Stimulated activated CD4-positive, alpha-beta T cell treated with anti-CD3 and anti-CD28 coated beads, Interleukin-1b, Interleukin-23, amount 100 ng/mL, for 48 hours (primary cell): ENCODE measurements at places on chromosomes 2 and 18.

- DNase-seq, result no peak
Observed at GRCh38 chr18:46053368-46054095, 18.5 kb downstream of the PSTPIP2 start.

DNA sequence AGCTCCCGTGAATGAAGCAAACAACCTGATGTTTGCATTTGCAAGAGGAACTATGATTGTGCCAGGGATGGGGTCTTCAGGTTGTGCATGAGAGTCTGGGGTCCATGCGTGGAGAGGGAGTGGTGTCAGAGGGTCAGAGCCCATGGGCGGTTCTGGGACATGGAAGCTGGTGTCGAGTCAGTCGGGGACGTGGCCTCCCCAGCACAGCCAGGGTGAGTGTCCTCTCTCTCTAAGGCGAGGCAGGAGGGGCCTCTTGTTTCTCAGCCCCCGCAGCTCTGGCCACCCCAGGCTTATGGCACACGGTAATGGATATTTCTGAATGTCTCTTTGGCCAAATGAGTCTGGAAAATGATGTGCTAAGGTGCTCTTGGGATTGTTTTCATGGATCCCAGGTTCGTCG lies 118.6 kb downstream of the RTP5 start:
- no peak for DNase-seq

- DNase-seq, result no peak
Observed at GRCh38 chr2:219664944-219665343, 37.5 kb downstream of the SLC4A3 start.

GRCh38 chr2:7083580-7084509 lies 166.6 kb downstream of the RNF144A start:
- no peak for DNase-seq

- DNase-seq, result no peak
Observed at GRCh38 chr2:20060106-20060505, 8.7 kb upstream of the LAPTM4A start.

- no peak for DNase-seq
Observed at GRCh38 chr18:50275503-50276036, 5.8 kb downstream of the MBD1 start.

DNA sequence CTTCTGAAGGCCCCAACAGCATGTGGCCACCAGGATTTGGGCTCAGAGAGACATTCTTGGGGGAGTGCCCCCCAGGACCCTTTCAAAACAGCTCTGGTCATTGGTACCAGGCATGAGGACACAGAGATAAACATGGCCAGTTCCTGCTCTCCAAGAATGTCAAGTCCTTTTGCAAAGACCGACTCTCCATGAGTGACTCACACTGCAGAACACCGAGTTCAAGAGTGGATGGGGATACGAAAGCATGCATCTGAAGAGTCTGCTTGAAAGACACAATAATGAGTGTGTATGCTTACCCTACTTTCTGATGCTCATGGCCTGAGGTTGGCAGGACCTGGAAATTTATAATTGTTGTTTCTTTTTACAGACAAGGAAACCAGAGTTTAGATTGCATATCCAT lies 450.6 kb downstream of the TSN start:
- DNase-seq, result no peak

DNA sequence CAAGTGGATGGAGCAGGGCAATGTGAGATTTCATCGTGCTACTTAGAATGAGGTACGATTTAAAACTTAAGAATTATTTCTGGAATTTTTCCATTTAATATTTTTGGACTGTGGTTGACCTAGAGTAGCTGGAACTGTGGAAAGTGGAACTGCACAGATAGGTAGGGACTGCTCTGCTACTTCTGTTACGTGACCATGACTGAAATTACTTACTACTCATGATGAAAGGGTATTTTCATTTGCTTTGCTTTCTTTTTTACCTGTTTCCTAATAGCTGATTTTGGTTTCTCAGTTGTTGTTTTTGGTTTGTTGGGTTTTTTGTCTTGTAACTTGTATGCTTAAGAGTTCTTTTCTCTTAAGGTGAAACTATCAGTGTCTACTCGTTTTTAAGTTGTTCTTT lies 11.4 kb downstream of the UBE2E3 start:
- DNase-seq, result no peak

- no peak for DNase-seq
Observed at GRCh38 chr2:109439390-109439786, 174.4 kb downstream of the SEPTIN10 start.

- no peak for DNase-seq
Observed at GRCh38 chr2:1907849-1908533, 163.7 kb upstream of the PXDN start.

GRCh38 chr2:20667531-20668401 lies 822 bp downstream of the GDF7 start:
- DNase-seq, result no peak

DNA sequence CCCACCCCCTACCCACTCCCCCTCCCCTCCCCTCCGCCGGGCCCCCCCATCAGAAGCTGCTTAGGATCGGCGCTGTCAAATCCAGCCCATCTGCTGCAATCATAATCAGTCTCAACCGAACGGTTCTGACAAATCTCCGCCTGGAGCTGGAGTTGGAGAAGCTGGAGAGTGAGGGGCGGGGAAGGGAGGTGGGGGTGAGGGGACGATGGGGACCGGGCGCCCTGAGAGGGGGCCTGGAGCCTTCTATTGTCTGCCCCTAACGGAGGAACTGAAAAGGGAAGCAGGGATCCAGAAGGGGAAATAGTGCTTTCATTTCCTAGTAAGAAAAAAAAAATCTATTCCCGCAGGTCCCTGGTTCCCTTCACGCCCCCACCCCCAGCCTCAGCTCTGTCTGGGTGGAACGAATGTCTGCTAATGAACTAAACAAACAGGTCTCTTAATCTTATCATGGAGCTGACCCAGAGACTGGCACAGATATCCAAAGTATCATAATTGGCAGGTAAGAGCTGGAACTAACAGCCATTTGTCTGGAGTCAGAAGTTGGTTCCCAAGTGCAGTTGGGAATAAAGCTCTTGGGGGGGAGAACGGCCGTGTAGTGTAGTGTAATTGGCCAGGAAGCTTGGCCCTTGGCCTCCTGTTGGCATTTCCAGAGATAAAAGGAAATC lies 301.2 kb downstream of the NCKAP5 start:
- DNase-seq, result no peak

DNA sequence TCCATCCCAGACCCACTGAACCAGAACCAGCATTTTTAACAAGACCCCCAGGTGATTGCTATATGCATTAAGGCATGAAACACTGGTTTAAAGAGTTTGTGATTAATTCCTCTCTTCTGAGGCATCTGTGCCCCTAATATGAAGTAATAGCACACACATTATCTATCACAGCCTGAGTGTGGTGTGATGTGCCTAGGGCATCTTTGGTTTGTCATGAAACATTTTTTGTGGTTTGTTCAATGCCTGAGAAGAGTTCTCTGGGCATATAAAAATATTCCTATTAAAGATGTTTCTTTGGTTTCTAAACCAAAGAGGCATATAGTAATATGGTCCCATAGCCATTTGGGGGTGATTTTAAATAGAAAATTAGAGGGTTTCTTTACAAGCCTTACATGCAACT lies 221.7 kb upstream of the SPOPL start:
- no peak for DNase-seq

DNA sequence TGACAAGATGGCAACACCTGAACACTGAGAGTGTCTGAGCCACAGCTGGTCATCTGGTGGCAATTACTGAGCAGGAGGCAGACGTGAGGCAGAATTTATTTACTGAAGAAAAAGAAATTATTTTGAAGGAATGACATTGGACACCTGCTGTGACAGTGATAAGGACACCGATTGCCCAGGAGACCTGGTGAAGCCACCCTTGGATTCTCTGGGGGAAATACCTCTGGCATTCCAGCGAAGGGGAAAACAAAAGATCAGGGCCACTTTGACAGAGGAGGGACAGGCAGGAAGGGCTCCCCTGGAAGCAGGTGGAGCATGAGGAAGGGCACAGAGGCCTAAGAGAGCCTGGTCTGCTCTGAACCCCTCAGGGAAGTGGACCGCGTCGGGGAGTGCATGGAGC lies 85.4 kb upstream of the ALPP start:
- DNase-seq, result no peak

DNA sequence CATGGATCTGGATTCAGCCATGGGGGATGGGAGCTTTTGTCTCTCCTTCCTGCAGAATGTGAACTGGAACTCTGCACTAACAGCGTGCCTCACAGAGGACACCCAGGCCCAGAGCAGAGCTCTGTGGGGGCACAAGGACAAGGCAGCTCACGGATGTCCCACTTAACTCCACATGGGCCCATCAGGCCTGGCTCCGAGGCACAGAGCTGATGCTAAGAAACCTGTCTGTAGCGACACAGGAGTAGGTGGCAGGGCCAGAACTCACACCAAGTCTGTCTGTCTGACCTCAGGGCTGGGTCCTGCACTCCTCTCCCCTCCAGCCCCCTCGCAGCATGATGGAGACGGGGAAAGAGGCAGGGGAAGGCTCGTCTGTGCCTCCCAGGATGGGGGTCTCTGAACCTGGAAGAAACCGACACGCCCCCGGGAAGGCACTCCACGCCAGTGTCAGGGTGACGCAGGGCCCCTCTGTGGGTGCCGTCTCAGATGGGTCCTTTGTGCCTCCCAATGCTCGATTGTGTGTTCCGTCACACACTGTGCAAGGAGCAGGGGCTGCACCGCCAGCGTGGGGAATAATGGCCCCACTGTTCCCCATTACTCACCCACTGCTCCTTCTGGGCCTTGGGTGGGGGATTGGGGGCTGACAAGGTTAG lies 36.6 kb downstream of the FAM178B start:
- DNase-seq, result no peak

GRCh38 chr2:68835621-68836020 lies 35.6 kb downstream of the BMP10 start:
- DNase-seq, result no peak

- no peak for DNase-seq
Observed at GRCh38 chr2:97695744-97696143, 17.6 kb upstream of the ZAP70 start.

GRCh38 chr2:38572167-38572566 lies 30.6 kb downstream of the HNRNPLL start:
- peak; percentile 51 for DNase-seq

GRCh38 chr2:158575051-158575635 lies 118.4 kb downstream of the PKP4 start:
- DNase-seq, result no peak

GRCh38 chr2:71782323-71782722 lies 329.0 kb downstream of the DYSF start:
- no peak for DNase-seq

- no peak for DNase-seq
Observed at GRCh38 chr2:141399270-141399669, 731.5 kb downstream of the LRP1B start.

GRCh38 chr2:219186754-219187456 lies 8.8 kb downstream of the RETREG2 start:
- DNase-seq, result peak; percentile 45

GRCh38 chr2:149145314-149146295 lies 107.1 kb downstream of the LYPD6B start:
- DNase-seq, result no peak

GRCh38 chr2:122062506-122062905 lies 307.1 kb downstream of the TSN start:
- no peak for DNase-seq

GRCh38 chr2:151165105-151165684 lies 96.5 kb downstream of the RBM43 start:
- DNase-seq, result no peak

DNA sequence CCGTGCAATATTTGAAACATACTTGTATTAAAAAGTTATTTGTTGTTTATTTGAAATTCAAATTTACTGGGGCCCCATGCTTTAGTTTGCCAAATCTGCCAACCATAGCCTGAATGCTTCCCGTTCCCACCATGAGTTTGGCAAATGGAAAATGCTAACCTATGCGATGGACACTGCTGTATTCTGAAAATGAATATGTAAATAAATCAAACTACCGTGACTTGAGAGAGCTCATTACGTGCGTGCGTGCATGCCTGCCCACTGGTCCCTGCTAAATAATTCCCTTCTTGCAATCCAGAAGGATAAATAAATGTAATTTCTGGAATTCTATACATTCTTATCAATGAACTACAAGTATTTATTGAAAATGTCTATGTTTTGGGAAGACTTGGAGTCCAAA lies 3.2 kb downstream of the BOD1L2 start:
- DNase-seq, result no peak

DNA sequence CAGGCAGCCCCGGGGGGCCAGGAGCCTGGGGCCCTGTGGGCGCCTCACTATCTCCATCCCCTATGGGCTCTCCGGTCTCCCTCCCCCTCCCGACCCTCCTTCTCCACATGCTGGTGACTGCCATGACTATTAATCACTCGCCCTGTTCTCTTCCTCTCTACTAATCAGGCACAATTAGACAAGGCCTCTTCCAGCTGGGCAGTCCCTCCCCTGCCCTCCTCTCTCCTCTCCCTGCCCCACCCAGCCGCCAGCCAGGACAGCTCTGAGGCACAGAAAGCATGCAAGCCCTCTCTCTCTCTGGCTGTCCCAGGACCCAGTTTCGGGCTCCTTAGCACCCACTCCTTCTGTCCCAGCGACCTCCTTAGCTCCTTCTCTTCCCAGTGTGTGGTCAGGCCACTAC lies 5.8 kb downstream of the ASIC4 start:
- no peak for DNase-seq

GRCh38 chr2:207873794-207874193 lies 104.1 kb upstream of the FZD5 start:
- DNase-seq, result no peak

- DNase-seq, result peak; percentile 10
Observed at GRCh38 chr2:113791697-113792590, 35.5 kb upstream of the SLC35F5 start.

GRCh38 chr2:27191070-27191829 lies 20.6 kb upstream of the ATRAID start:
- DNase-seq, result peak; percentile 35

- DNase-seq, result no peak
Observed at GRCh38 chr2:33207151-33207740, 260.5 kb downstream of the LTBP1 start.

- DNase-seq, result no peak
Observed at GRCh38 chr2:229511524-229511923, 202.8 kb downstream of the DNER start.

- DNase-seq, result no peak
Observed at GRCh38 chr2:181970160-181970794, 15.4 kb upstream of the PPP1R1C start.

DNA sequence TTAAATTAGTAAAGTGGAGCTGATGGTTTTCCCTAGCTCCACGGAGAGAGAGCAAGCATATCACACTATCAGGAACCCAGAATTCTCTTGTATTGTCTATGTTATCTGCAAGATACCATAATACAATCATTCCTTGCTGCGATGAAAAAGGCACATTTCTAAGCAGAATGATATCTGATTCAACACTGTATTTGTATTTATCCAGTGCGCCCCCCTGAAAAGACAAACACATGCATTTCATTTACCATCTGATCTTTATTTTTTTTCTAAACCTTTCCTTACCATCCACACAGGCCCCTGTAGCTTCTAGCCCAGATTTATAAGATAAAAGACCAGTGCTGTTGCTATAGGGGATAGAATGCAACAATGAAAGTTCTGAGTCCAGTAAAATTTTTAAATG lies 420.6 kb downstream of the TDRD15 start:
- no peak for DNase-seq
